ENCODE measurements at places on chromosomes 5 and 9.
A peak's percentile ranks its signal among the peaks of the same experiment; 100 is the strongest.

DNA sequence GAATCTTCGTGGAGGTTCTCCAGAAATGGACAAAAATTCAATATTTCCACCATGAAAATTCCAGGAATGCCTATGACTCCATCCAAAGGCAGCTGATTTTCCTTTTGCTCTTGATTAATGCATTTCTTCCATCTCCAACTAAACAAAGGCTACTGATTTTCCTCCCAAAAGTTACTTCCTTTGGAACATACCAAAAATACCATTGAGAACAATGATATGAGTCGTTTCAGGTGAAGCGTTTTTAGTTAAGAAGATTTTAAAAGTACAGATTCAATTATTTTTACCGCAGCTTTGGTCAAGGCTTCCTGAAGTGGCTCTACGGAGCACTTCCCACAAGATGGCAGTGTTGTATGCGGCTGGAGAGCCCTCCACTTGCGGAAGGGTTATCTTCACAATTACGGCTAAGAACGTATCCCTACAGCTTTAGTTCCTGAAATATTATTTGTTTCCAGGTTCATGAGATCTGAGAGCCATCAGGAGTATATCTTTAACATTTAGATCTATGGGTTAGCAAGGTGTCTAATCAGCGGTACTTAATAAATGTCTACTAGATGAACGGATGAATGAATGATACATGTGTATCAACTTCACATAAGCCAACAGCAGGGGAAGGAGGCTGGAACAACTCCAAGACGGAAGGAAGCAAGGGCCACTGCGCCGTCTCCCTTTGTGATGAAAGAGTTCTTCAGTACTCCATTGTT, 35.9 kb upstream of the ARSB start:
- no peak overlapping the region for H3K4me3 ChIP-seq
- no peaks in the 10 kb centered on the region for H3K4me1 ChIP-seq
- H3K27me3 ChIP-seq, result no peaks in the 10 kb centered on the region
- H3K27ac ChIP-seq, result no peak overlapping the region
- DNase-seq, result peak; percentile 50
- no peaks in the 10 kb centered on the region for H3K36me3 ChIP-seq

GRCh38 chr5:1549475-1550030, 25.8 kb upstream of the LPCAT1 start:
- H3K27me3 ChIP-seq, result no peaks in the 10 kb centered on the region
- H3K27ac ChIP-seq, result no peak overlapping the region
- no peaks in the 10 kb centered on the region for H3K4me1 ChIP-seq
- no peaks in the 10 kb centered on the region for H3K36me3 ChIP-seq
- no peak for DNase-seq

GRCh38 chr5:32833663-32834062, 122.5 kb downstream of the NPR3 start:
- no peaks in the 10 kb centered on the region for H3K27me3 ChIP-seq
- no peak for DNase-seq
- H3K36me3 ChIP-seq, result no peaks in the 10 kb centered on the region
- no peak overlapping the region for H3K27ac ChIP-seq

DNA sequence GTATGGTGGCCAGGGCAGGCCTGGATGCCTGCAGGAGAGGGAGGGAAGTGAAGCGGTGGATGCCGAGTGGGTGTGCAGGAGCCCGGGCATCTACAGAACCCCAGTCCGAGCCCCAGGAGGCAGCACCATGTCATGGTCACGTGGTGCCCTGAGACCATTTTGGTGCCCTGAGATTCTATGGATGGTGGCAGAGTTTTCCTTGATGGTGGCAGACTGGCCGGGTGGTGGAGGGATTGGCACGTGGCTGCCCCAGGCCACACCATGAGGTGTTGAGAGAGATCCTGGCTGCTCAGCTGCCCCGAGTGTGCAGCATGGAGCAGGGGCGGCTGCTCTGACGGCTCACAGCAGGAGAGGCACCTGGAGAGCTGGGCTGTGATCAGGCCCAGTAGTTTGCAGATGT, 52.3 kb downstream of the SYK start:
- no peak overlapping the region for H3K27ac ChIP-seq
- H3K4me3 ChIP-seq, result no peak overlapping the region
- DNase-seq, result no peak
- no peaks in the 10 kb centered on the region for H3K36me3 ChIP-seq
- H3K4me1 ChIP-seq, result no peaks in the 10 kb centered on the region
- H3K27me3 ChIP-seq, result no peaks in the 10 kb centered on the region

DNA sequence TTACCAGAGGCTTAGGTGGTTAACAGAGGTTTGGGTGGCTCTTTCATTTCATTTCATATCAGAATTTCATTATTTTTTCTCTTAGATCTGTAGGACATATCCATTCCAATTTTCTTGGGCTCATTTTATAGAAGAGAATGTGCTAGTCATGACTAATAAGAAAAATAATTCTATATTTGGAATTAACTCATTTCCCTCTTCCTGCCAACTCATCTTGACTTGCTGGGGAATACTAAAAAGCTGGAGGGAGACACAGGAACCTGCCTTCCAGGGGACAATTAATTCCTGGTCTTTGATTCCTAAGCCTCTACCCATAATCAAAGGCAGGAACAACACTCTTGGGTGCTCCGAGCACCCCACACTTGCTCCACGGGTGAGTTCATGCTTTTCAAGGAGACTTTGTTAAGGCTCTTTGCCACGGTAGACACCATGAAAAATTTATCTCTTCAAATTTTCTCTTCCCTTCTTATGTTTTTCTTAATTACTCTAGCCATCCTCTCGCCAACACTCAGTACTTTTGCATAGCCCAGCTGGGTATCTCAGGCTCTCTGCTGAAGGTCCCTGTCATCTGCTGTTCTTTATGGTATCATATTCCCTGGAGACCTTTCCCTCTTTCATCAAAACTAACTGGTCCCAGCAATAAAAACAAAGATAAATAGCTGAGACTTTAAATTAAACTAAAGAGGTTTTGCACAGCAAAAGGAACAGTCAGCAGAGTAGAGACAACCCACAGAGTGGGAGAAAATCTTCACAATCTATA, 273.9 kb downstream of the NPR3 start:
- no peak overlapping the region for H3K4me3 ChIP-seq
- H3K4me1 ChIP-seq, result no peaks in the 10 kb centered on the region
- no peak for DNase-seq
- H3K27ac ChIP-seq, result no peak overlapping the region

GRCh38 chr5:168939156-168939800, 360.1 kb upstream of the PANK3 start:
- no peaks in the 10 kb centered on the region for H3K27me3 ChIP-seq
- DNase-seq, result no peak
- no peak overlapping the region for H3K4me3 ChIP-seq
- H3K4me1 ChIP-seq, result peaks cover 3% of the 10 kb centered on the region
- no peaks in the 10 kb centered on the region for H3K36me3 ChIP-seq

GRCh38 chr5:56389261-56389660, 156.1 kb upstream of the ANKRD55 start:
- peaks cover 29% of the 10 kb centered on the region for H3K4me1 ChIP-seq
- H3K4me3 ChIP-seq, result no peak overlapping the region
- no peak overlapping the region for H3K27ac ChIP-seq
- H3K36me3 ChIP-seq, result no peaks in the 10 kb centered on the region
- H3K27me3 ChIP-seq, result no peaks in the 10 kb centered on the region

DNA sequence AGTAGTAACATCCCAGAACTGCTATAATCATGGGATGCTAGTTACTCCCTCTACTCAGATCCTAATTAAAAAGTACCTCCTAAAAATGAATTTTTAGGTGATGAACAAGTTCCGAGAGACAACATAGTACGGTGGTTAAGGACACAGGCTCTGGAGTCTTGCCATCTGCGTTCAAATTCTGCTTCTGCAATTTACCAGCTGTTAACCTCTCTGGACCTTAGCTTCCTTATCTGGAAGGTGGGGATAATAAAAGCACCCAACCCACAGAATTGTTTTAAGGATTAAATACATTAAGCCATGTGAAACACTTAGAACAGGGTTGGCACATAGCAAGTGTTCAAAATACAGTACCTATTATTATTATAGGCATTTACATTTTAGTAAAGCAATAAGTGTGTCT, 77.5 kb upstream of the XPA start:
- no peaks in the 10 kb centered on the region for H3K36me3 ChIP-seq
- no peak overlapping the region for H3K27ac ChIP-seq
- DNase-seq, result no peak
- H3K4me1 ChIP-seq, result peaks cover 6% of the 10 kb centered on the region
- no peaks in the 10 kb centered on the region for H3K27me3 ChIP-seq

- peaks cover 37% of the 10 kb centered on the region for H3K4me1 ChIP-seq
- no peak overlapping the region for H3K27ac ChIP-seq
- no peak overlapping the region for H3K4me3 ChIP-seq
- H3K36me3 ChIP-seq, result no peaks in the 10 kb centered on the region
- peak; percentile 66 for DNase-seq
These were observed 591.5 kb downstream of the RAB3C start for GRCh38 chr5:59174248-59174844.

DNA sequence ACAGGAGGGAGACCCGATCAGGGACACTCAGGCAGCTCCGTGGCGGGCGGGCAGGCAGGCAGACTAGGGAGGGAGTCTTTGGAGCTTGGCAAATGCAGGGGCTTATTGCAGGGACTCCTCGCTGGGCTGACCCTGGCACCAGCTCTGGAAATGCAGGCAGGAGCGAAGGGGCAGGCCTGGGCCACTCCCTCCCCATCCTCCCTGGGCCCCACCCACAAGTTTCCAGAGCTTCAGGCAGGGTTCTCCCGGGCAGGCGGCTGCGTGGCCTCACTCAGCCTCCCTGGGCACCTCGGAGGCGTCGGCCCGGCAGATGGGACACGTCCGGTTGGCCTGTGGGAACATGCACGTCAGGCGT, 8.5 kb downstream of the RNF44 start:
- peaks cover 5% of the 10 kb centered on the region for H3K36me3 ChIP-seq
- no peaks in the 10 kb centered on the region for H3K4me1 ChIP-seq
- DNase-seq, result no peak
- no peaks in the 10 kb centered on the region for H3K27me3 ChIP-seq
- no peak overlapping the region for H3K27ac ChIP-seq
- H3K4me3 ChIP-seq, result no peak overlapping the region

- no peak overlapping the region for H3K4me3 ChIP-seq
- H3K27ac ChIP-seq, result no peak overlapping the region
- H3K36me3 ChIP-seq, result no peaks in the 10 kb centered on the region
- H3K27me3 ChIP-seq, result no peaks in the 10 kb centered on the region
These were observed 57.9 kb downstream of the TGFBR1 start for GRCh38 chr9:99162759-99163364.

DNA sequence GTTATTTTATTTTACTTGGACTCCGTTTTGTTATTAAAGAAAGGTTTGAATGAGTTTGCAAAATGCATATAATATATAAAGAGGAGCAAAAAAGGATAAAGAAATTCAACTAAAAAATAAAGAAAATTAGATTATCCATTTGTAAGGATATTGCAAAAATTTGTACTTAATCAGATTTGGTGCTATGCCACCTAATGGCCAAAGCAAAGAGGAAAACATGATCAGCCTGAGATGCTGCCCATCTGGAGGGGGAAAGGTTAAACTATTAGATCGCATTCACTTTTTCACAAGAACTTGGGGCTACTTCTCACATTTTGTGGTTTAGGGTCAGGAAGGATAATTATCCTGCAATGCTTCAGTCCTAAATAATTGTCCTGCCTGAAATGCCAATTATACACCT, 350.6 kb downstream of the MLLT3 start:
- H3K4me1 ChIP-seq, result no peaks in the 10 kb centered on the region
- no peaks in the 10 kb centered on the region for H3K36me3 ChIP-seq
- H3K27me3 ChIP-seq, result no peaks in the 10 kb centered on the region
- H3K27ac ChIP-seq, result no peak overlapping the region
- no peak overlapping the region for H3K4me3 ChIP-seq

DNA sequence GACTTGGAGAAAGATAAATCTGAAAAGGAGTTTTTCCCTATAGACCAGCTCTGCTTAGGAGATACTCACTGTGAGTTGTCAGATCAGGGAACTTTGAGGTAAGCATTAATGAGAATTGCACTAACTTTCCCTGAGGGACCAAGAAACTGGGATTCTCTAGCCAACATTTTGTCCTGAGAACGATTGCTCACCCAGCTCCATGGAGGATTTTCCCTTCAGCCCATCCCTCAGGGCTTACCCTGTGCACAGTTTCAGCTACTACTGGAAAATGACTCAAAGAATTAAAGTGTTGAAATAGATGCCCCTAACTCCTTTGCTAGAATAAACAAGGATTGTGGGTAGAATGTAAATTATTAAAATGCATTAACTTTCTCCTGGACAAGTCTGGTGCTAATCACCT, 237.2 kb upstream of the IL12B start:
- H3K4me3 ChIP-seq, result no peak overlapping the region
- H3K36me3 ChIP-seq, result no peaks in the 10 kb centered on the region
- no peak overlapping the region for H3K27ac ChIP-seq
- peaks cover 16% of the 10 kb centered on the region for H3K4me1 ChIP-seq

- no peaks in the 10 kb centered on the region for H3K27me3 ChIP-seq
- H3K4me1 ChIP-seq, result no peaks in the 10 kb centered on the region
- DNase-seq, result no peak
- no peaks in the 10 kb centered on the region for H3K36me3 ChIP-seq
- no peak overlapping the region for H3K27ac ChIP-seq
These were observed 91.2 kb downstream of the AMBP start for GRCh38 chr9:113986931-113987330.

GRCh38 chr5:25573691-25574090, 928.9 kb upstream of the CDH10 start:
- no peaks in the 10 kb centered on the region for H3K27me3 ChIP-seq
- no peaks in the 10 kb centered on the region for H3K36me3 ChIP-seq
- DNase-seq, result no peak
- H3K27ac ChIP-seq, result no peak overlapping the region
- H3K4me3 ChIP-seq, result no peak overlapping the region

- H3K27ac ChIP-seq, result no peak overlapping the region
- H3K36me3 ChIP-seq, result no peaks in the 10 kb centered on the region
- H3K4me3 ChIP-seq, result no peak overlapping the region
- no peak for DNase-seq
- H3K27me3 ChIP-seq, result no peaks in the 10 kb centered on the region
These were observed 1.5 kb upstream of the RETREG1 start for GRCh38 chr5:16618138-16618897.

- DNase-seq, result no peak
- H3K4me1 ChIP-seq, result no peaks in the 10 kb centered on the region
- H3K4me3 ChIP-seq, result no peak overlapping the region
- H3K27me3 ChIP-seq, result no peaks in the 10 kb centered on the region
These were observed 21.1 kb downstream of the TLE4 start for GRCh38 chr9:79592726-79593493.

- H3K27ac ChIP-seq, result no peak overlapping the region
- no peak overlapping the region for H3K4me3 ChIP-seq
- DNase-seq, result no peak
- H3K36me3 ChIP-seq, result no peaks in the 10 kb centered on the region
These were observed 171.1 kb downstream of the DOCK2 start for GRCh38 chr5:169808118-169808581.

- no peak for DNase-seq
- peak overlapping the region; percentile 23 for H3K27ac ChIP-seq
- no peaks in the 10 kb centered on the region for H3K27me3 ChIP-seq
- peaks cover 30% of the 10 kb centered on the region for H3K4me1 ChIP-seq
These were observed 49.4 kb downstream of the SLIT3 start for GRCh38 chr5:169251333-169252084.

DNA sequence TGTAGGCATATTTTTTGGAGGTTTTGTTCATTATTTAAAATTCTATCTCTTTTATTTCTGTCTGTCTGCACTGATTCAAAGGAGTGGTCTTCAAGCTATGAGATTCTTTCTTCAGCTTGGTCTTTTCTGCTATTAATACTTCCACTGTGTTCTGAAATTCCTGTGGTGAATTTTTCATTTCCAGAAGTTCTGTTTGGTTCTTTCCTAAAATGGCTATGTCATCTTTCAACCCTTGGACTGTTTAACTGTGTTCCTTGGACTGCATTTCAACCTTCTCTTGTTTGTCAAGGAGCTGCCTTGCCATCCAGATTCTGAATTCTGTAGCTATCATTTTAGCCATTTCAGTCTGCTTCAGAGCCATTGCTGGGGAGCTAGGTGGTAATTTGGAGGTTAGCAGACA, 76.3 kb downstream of the CERT1 start:
- no peak for DNase-seq
- no peak overlapping the region for H3K4me3 ChIP-seq
- H3K27me3 ChIP-seq, result no peaks in the 10 kb centered on the region
- no peak overlapping the region for H3K27ac ChIP-seq
- no peaks in the 10 kb centered on the region for H3K4me1 ChIP-seq
- no peaks in the 10 kb centered on the region for H3K36me3 ChIP-seq
